Right ventricle myocardium inferior (tissue), 1 donor: ENCODE measurements at places on chromosomes 2 and 18. TPM values are rescaled to one million over a fixed set of nuclear protein-coding genes. Genes with fewer than 3 reads are reported as not detected.

The SPP2 gene
- total RNA-seq, result not detected

The PRADC1 gene
- total RNA-seq, result 88.3 TPM

The FASTKD1 gene
- total RNA-seq, result 112 TPM

The SP110 gene
- 9.8 TPM for total RNA-seq

The POU3F3 gene
- total RNA-seq, result not detected

The IKZF2 gene
- total RNA-seq, result 4.7 TPM

DNA sequence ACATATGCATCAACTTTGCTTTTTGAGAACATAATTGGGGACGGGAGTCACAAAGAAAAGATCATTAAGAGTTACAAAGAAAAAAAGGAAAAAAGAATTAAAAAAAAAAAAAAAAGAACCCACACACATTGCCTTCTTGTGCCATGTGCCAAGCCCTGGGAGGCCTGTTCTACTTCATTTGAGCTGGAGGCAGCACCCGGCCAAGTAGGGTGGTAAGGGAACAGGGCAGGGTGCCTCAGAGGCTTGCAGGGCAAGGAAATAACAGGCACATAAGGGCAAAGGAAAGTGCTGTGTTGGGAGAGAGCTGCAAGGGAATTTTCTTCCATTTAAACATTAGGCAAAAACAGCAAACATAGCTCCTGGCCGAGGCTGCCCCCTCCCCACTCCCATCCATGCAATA, 418.0 kb downstream of the TMEM182 start:
- no peak for DNase-seq

DNA sequence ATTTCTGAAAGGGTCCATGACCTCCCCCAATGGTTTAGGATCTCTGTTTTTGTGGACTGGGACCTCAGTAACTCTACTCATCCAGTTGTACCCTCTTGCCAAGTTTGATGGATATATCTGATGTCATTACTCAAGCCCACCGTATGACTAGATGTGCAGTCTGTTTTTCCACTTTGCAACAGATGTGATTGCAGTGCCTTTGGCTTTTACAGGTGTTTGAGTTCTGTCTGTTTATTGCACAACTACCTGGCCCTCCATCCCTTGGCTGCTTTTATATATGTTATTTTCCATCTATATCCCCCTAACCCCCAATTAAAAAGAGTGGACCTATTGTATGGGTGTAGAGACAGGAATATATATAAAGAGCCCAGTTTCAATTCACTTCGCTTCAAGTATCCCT, 10.8 kb downstream of the NCOA1 start:
- no peak for DNase-seq

DNA sequence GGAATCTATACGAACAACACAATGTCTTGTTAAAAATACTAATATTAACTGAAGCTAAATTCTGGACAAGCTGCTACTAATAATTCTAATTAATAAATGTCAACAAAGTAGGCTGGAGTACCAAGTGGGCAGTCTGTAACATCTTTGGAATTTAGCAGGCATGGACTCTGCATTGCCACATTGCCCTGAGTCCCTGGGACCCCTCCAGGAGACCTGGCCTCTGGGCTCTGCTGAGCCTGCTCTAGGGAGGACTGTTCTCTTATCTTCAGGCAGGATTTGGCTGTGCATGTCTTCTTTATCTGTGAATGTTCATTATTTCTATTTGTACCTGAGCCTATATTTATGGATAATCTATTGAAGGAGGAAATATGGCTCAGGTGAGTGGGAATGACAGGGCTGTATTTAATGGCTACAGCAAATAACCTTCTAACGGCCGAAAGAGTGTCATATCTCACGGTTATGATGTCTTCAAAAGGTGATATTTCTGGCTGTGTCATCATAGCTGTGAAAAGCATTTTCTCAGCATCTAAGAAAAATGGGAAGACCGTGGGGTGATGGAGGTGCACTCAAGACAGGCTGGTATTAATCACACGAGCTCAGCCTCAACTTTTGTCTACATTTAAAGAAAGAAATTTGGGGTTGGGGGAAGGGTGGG, 28.6 kb upstream of the SETBP1 start:
- no peak for DNase-seq

- no peak for DNase-seq
Measured at GRCh38 chr18:598124-598589, 1.4 kb downstream of the CLUL1 start.

- DNase-seq, result no peak
Measured at GRCh38 chr2:239318151-239318611, 82.6 kb downstream of the HDAC4 start.

DNA sequence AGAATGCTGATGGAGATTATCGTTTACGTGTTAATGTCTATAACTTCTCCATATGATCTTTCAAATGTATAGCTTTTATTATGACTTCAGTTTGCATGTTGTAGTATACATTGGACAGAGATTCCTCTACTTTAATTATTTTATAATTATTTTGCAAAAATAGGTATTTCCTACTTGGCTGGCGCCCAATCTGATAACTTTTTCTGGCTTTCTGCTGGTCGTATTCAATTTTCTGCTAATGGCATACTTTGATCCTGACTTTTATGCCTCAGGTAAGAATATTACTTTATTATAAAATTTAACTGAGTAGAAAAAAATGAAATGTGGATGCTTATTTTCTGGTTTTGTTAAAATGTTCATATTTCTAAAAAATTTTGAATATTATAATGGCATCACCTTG, 18.1 kb upstream of the ADGRF3 start:
- no peak for DNase-seq

- no peak for DNase-seq
Measured at GRCh38 chr18:8717011-8717770, 11.8 kb downstream of the MTCL1 start.

DNA sequence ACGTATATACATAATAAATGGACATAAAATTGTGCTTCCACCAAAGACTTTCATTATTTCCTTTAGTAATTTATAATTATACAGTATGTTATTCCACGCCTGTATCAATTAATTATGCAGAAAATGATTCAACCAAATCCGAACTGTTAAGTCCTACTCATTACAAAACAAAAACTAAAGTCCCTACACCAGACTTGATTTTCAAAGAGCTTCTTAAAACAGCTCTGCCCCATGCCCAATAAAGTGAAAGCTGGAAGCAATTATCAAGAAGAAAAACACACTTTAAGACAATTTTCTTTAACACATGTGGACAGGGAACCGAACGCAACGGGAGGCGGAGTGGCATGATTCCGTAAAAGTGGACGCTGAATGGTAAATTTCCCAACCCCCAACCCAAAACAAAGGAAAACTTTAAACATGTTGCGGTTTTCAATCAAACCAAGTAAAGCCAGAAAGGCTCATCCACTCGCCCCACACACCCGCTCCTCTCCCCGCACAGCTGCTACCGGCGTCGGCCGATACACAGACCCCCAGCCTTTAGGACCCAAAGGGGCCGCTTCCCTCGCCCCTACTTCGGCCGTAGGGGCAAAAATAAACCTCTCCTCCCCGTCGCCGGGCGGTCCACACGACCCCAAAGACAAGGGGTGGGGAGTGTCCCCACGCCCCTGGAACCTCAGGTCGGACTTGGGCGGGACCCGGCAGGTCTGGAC, 705 bp downstream of the YES1 start:
- peak; percentile 58 for DNase-seq

DNA sequence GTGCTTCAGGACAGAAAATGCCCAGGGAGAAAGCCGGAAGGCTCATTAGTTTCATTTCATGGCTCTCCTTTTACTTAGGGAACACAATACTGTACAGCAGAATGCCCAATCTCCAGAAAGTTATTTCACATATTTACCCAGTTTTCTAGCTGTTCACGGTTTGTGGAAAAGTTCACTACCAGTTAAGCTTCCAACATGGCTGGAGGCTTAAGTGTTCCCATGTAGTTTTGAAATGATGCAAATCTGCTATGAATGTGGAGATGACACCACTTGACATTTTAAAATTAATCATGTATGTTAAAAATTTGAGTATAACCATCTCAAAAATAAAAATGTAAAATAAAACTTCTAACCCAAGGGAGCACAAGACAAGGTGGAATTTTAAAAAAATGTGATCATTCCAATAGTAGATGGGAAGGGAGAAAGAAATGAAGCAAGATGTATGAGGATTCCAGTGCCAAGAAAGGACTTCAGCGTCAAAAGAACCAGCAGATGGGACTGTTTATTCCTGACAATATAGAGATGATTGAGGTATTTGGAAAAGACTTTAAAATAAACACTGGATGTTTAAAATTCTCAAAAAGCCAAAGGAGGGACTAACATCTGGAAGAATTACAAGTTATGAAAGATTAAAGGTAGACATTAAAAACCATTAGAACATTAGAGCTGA, 60.9 kb upstream of the OSR1 start:
- DNase-seq, result no peak

DNA sequence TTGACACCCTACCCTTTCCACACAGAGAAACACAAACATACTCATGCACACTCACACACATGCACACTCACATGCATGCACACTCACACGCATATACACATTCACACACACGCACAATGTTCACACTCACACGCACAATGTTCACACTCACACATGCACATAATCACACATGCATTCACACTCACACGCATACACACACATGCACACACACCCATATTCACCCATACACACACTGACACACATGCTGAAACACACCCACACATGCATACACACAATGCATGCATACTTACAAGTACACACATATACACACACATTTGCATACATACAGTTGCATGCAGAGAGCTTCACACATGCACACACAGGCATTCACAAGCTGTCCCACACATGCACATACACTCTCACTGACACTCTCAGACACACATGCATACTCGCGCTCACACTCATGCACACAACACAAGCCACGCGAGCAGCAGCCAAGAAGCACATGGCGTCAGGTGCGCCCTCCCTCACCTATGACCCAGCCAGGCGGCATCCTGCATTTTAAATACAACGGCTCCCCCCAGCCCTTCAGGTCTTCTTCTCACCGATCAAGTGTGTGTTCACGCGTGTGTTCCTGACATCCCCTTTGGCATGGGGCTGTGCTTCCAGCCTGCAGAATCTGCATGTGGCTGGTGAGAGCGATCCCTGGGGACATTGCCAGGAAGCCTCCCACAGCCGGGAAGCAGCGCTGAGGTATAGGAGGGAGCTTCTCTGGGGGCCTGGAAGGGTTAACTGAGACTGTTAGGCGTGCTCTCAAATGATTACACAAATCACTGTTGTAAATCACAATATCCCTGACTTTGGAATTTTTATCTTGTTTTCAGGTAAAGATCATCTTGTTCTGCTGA, 195.1 kb downstream of the RTP5 start:
- DNase-seq, result no peak

DNA sequence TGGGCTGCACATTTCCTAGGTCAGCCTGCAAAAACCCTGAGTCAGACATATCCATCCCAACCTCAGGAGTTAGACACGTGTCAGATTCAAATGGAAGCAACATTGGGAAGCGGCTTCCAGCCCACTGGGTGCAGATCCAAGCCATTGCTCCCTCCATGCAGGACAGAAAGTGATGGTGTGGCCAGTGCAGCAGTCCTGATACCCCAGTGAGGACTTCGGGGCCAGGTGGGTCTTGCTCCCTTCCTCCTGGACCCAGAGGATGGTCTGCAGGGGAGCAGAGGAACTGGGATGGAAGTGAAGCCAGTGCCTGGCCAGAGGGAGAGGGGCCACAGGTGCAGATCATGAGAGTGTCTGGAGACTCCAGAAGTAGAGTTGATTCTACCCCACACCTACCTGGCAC, 252.0 kb downstream of the FAM210A start:
- no peak for DNase-seq

GRCh38 chr2:1563943-1564891, 151.0 kb downstream of the TPO start:
- DNase-seq, result peak; percentile 53

GRCh38 chr2:174436351-174436750, 40.8 kb downstream of the SCRN3 start:
- no peak for DNase-seq

DNA sequence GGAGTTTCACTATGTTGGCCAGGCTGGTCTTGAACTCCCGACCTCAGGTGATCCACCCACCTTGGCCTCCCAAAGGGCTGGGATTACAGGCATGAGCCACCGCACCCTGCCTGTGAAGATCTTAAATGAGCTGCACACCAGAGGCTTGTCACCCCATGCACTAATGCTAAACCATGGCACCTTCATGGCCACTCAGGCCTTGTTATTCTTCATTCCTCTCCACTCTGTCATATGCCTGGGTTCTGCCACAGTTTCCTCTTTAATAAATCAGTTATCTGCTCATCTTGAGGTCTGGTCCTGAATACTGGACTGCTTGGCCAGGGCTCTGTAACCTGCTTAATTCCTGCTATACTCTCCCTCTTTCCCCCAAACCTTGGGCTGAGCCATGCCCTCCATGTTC, 303.9 kb upstream of the FBXO11 start:
- no peak for DNase-seq

DNA sequence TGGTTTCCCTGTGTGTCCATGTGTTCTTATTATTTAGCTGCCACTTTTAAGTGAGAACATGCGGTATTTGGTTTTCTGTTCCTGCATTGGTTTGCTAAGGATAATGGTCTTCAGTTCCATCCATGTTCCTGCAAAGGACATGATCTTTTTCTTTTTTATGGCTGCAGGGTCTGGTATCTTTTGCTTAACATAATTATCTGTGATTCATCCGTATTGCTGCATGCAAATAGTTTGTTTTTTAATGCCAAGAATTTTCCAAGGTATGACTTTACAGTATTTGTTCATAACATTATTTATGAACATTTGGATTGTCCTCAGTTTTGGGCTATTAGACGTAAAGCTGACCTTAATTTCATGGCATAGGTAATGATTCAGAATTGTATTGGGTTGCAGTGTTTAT, 17.8 kb downstream of the GIGYF2 start:
- DNase-seq, result no peak

- no peak for DNase-seq
Measured at GRCh38 chr2:144489315-144489916, 30.5 kb downstream of the ZEB2 start.
